Activated CD8-positive, alpha-beta memory T cell treated with anti-CD3 and anti-CD28 coated beads, Interleukin-2, amount 10 ng/mL, durations not matched to agents 7 days and 5 days (primary cell): ENCODE measurements at places on chromosomes 13 and 19. TPM values are rescaled to one million over a fixed set of nuclear protein-coding genes. Genes with fewer than 3 reads are reported as not detected.

GRCh38 chr19:33157906-33158305 lies 26.0 kb downstream of the WDR88 start:
- peaks cover 5% of the 10 kb centered on the region for H3K36me3 ChIP-seq
- H3K4me3 ChIP-seq, result no peak overlapping the region
- peak overlapping the region; percentile 64 for H3K27ac ChIP-seq
- no peak for DNase-seq

GRCh38 chr13:103772576-103772975 lies 706.4 kb upstream of the SLC10A2 start:
- no peaks in the 10 kb centered on the region for H3K27me3 ChIP-seq
- no peak for DNase-seq
- no peaks in the 10 kb centered on the region for H3K4me1 ChIP-seq
- no peak overlapping the region for H3K27ac ChIP-seq

DNA sequence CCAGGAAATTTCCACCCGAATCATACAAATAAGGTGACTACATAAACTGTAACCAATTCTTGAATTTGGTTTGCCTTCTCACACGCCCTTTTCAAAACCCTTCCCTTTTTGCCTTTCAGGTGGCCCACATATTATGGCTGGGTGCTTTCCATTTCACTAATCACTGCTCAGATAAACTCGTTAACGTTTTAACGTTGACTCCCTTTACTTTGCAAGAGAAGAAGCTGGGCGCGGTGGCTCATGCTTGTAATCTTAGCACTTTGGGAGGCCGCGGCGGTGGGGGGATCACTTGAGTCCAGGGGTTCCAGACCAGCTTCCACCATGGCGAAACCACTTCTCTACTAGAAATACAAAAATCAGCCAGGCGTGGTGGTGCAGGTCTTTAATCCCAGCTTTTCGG lies 19.8 kb upstream of the ZNF91 start:
- H3K27me3 ChIP-seq, result peaks cover 8% of the 10 kb centered on the region
- DNase-seq, result no peak
- H3K4me3 ChIP-seq, result peak overlapping the region; percentile 57
- peaks cover 2% of the 10 kb centered on the region for H3K36me3 ChIP-seq
- peaks cover 4% of the 10 kb centered on the region for H3K4me1 ChIP-seq

DNA sequence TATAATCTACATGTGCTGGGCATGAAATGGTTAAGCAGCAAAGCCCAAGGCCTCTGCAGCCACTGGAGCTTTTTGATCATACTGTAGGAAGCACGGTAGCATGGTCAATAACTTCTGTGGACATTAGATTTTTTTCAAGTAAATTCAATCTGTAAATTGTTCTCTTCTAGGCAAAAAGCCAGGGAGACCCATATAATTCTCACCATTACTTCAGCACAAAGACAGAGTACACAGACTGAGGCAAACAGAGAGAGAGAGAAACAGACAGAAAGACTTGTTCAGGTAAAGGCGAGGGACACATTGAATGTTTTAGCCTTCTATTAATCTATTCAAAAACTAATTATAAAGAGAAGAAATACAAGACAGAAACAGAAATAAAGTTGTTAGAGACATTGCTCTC lies 349.4 kb downstream of the RFC3 start:
- no peak overlapping the region for H3K4me3 ChIP-seq
- peaks cover 8% of the 10 kb centered on the region for H3K27me3 ChIP-seq
- H3K27ac ChIP-seq, result no peak overlapping the region
- no peaks in the 10 kb centered on the region for H3K36me3 ChIP-seq

DNA sequence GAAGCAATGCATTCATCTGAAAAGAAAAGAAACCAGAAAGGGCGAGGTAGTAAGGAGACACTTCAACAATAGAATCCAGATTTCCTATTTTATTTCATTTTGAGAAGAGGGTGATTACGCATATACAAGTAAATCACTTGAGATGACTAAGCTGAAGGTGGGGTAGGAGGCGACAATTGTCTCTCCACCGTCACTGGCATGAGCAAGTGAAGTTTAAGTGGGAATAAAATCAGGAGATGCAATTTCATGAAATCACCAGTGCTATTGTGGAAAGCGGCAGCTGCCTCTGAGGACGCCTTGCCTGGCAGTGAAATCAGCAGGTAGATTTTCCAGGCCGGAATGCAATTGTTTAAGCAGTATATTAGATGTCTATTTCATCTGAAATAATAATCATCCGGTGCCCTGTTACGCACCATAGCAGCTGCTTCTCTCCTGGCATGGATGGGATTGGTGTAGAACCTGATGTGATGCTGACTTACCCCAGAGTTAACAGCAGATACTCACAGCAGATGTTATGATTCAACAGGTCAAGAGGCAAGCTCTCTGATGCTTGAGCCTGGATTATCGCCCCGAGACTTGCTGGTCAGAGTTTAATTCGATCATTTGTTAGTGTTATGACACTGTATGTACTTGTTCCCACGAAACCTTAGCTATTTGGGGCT lies 64.3 kb downstream of the RASL11A start:
- DNase-seq, result no peak
- H3K36me3 ChIP-seq, result no peaks in the 10 kb centered on the region
- H3K27ac ChIP-seq, result no peak overlapping the region
- peaks cover 9% of the 10 kb centered on the region for H3K27me3 ChIP-seq

GRCh38 chr13:91145571-91146205 lies 201.8 kb upstream of the MIR17HG start:
- H3K27ac ChIP-seq, result no peak overlapping the region
- DNase-seq, result no peak
- no peaks in the 10 kb centered on the region for H3K36me3 ChIP-seq

- H3K4me1 ChIP-seq, result peaks cover 22% of the 10 kb centered on the region
- DNase-seq, result no peak
- H3K27me3 ChIP-seq, result no peaks in the 10 kb centered on the region
- peaks cover 93% of the 10 kb centered on the region for H3K36me3 ChIP-seq
- H3K27ac ChIP-seq, result peak overlapping the region; percentile 15
These were observed 9.9 kb downstream of the FXYD5 start for GRCh38 chr19:35164418-35164817.

- no peak for DNase-seq
- no peaks in the 10 kb centered on the region for H3K4me1 ChIP-seq
- H3K27me3 ChIP-seq, result no peaks in the 10 kb centered on the region
- H3K4me3 ChIP-seq, result no peak overlapping the region
- no peaks in the 10 kb centered on the region for H3K36me3 ChIP-seq
- no peak overlapping the region for H3K27ac ChIP-seq
These were observed 248.8 kb downstream of the DACH1 start for GRCh38 chr13:71618159-71618558.

Gene SLC6A16
- total RNA-seq, result 2.5 TPM

Gene GNG7
- total RNA-seq, result not detected

Gene PLVAP
- total RNA-seq, result not detected

DNA sequence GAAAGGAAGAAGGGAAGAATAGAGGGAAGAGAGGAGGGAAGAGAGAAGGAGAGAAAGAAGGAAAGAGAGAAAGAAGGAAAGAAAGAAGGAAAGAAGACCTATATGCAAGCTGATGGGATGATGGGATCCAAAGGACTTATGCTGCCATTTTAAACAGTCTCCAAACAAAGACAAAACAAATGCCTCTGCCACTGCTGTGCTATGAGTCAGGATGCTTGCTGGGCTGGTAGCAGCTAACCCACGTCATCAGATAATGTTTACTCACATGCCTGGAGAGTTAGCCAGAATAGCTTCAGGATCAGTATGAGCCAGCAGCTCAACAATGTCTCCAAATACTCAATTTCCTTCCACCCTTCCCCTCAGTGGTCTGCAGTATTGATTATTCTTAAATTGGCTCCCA lies 12.0 kb upstream of the ZNF274 start:
- H3K27ac ChIP-seq, result no peak overlapping the region
- no peaks in the 10 kb centered on the region for H3K27me3 ChIP-seq
- peaks cover 7% of the 10 kb centered on the region for H3K36me3 ChIP-seq
- no peaks in the 10 kb centered on the region for H3K4me1 ChIP-seq

GRCh38 chr13:95650696-95651095 lies 6.2 kb upstream of the DZIP1 start:
- no peaks in the 10 kb centered on the region for H3K4me1 ChIP-seq
- no peak overlapping the region for H3K4me3 ChIP-seq
- no peaks in the 10 kb centered on the region for H3K36me3 ChIP-seq
- peaks cover 28% of the 10 kb centered on the region for H3K27me3 ChIP-seq

DNA sequence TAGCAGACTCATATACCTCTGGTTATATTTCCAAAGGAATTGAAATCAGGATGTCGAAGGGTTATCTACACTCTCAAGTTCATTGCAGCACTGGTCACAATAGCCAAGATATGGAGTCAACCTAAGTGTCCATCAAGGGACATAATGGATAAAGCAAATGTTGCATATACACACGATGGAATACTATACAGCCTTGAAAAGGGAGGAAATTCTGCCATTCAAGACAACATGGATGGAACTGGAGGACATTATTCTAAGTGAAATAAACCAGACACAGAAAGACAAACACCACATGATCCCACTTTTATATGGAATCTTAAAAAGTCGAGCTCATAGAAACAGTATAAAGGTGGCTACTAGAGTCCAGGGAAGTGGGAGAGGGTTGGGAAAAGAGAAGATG lies 13.6 kb upstream of the ERCC1 start:
- no peak for DNase-seq
- H3K36me3 ChIP-seq, result no peaks in the 10 kb centered on the region
- no peaks in the 10 kb centered on the region for H3K27me3 ChIP-seq
- no peak overlapping the region for H3K27ac ChIP-seq

- DNase-seq, result peak; percentile 65
- no peaks in the 10 kb centered on the region for H3K36me3 ChIP-seq
- peaks cover 21% of the 10 kb centered on the region for H3K4me1 ChIP-seq
- peak overlapping the region; percentile 14 for H3K27ac ChIP-seq
These were observed 23.2 kb downstream of the RFX2 start for GRCh38 chr19:6087074-6087571.

DNA sequence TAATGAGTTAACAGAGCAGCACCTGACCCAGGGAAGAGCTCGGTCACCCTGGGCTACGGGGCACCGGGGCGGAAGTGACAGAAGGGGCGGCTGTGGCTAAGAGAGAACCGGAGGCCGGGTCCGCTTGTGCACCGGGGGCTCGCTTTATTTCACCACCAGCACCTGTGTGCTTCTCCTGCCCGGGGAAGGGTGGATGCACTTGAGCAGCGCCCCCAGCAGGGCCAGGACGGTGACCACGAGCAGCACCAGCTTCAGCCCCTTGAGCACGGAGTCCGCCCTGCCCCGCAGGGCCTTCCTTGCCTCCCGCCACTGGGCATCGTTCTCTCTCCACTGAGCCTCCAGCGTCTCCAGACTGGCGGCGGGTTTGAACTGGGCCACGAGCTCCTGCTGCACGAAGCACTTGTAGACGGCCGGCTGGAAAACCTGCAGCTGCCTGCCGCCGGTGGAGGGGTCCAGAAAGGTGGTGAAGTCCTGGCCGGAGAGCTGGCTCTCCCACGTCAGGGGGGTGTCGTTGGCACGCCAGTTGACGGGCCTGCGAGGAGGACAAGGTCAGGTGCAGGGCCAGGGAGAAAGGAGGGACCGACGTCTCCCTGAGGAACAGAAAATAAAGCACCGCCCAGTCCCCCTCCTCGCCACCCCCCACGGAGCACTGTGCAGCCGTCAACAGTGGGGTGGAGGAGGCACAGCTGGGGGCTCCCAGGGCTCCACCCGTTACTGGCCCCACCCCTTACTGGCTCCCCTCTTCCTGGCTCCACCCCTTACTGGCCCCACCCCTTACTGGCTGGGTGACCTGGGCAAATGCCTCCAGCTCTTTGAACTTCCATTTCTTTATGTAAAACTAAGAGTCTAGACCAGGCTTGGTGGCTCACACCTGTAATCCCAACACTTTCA lies 3.6 kb downstream of the FAM187B start:
- H3K27ac ChIP-seq, result no peak overlapping the region
- H3K36me3 ChIP-seq, result no peaks in the 10 kb centered on the region
- DNase-seq, result peak; percentile 34
- peaks cover 3% of the 10 kb centered on the region for H3K27me3 ChIP-seq

Gene DZIP1
- total RNA-seq, result 1.3 TPM

Gene LMTK3
- 3.5 TPM for total RNA-seq

DNA sequence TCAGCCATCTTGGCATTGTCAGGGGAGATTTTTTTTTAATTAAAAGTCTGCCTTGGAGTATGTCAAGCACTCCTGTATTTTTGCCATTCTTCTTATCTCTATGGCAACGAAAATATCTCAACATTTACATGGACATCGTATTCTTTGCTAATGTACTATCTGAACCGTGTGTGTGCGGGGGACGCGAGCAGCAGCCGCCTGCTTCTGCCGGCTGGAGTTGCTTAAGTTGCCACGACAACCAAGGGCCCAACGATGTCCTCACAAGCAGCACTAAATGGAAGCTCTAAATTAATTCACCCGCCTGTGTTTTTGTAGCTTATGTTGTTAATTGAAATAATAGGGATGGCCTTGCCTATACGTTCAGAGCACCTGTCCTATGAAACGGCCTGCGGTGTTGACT lies 309.5 kb downstream of the TEX29 start:
- DNase-seq, result no peak
- no peaks in the 10 kb centered on the region for H3K4me1 ChIP-seq
- no peak overlapping the region for H3K27ac ChIP-seq
- no peak overlapping the region for H3K4me3 ChIP-seq
- no peaks in the 10 kb centered on the region for H3K27me3 ChIP-seq
- H3K36me3 ChIP-seq, result no peaks in the 10 kb centered on the region

Gene KANK3
- 3.2 TPM for total RNA-seq
